ENCODE measurements at places on chromosomes 13 and 19. TPM values are rescaled to one million over a fixed set of nuclear protein-coding genes. Genes with fewer than 3 reads are reported as not detected.

DNA sequence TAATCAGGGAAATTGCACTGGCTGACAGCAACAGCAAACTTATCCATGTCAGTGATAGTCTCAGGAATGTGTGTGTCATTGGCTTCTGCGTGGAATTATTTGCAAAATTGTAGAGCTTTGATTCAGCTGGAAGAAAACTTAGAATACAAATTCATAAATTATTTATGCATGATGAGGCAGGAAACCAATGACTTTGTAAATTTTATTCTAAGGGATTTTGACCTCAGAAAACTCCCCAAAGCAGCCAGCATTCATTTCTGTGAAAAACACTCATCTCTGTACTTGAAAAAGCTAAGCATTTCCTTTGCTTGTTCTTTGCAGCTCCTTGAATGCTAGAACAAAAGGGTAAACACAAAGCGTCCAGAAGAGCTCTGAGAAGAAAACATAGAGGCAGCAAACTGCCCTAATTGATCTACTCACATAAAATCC is 162.4 kb downstream of the DCT start:
- DNase-seq = no peak

AP1M2 gene
- total RNA-seq = not detected

PHLDB3 gene
- 1.8 TPM for total RNA-seq

MAB21L1 gene
- total RNA-seq = not detected

ALKBH6 gene
- total RNA-seq = 35.3 TPM

DNA sequence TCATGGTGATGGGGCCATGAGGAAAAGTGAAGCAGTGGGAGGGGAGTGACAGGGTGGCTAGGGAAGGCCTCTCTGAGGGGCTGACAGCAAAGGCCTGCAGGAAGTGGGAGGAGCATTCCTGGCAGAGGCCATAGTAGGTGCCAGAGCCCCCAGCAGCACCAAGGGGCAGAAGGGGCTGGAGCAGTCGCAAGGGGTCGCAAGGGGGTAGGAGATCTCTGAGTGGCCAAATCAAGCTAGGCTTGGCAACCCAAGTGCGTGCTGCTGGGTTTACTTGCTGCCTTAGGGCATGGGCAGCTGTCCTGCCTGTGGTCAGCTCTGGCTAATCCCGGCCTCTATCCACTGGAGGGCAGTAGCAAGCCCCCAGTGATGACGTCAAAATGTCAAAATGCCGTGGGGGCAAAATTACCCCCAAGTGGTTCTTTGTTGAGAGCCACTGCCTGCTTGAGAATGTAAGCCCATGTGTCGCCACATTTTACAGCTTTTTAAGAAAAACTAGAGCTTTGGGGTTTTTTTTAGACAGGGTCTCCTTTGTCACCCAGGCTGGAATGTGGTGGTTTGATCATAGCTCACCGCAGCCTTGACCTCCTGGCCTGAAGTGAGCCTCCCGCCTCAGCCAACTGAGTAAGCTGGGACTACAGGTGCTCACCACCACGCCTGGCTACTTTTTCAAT is 11.8 kb downstream of the CCDC97 start:
- no peak for DNase-seq
